EH (cell line): ENCODE measurements at places on chromosomes 4 and X.
A peak's percentile ranks its signal among the peaks of the same experiment; 100 is the strongest.

- no peak for DNase-seq
Measured at GRCh38 chr4:62275470-62275869, 1075.3 kb downstream of the ADGRL3 start.

GRCh38 chrX:57902633-57903032 lies 7.6 kb downstream of the ZXDA start:
- no peak for DNase-seq

DNA sequence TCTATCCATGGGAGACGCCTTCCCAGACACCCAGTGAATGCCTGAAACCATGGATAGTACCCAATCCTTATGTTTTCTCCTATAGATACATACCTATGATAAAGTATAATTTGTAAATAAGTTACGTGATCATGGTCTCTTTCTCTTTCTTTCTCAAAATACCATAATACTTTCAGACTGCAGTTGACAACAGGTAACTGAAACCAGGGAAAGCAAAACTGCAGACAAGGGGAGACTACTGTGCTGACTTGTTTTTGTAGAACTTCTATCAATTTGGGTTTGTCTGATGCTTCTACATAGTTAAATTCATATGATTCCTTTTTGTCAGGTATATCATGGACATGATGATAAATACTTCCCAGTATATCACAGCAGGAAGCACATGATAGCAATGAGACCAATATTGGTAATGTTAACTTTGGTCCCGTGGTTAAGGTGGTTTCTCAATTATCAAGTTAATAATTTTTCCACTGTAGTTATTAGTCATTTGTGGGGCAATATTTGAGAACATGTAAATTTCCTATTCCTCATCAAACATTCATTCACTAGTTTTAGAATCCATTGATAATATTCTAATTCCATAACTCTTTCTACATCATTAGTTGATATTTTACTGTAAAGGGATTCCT lies 298.0 kb upstream of the TET2 start:
- DNase-seq = no peak

GRCh38 chr4:6560416-6561172 lies 14.4 kb upstream of the MAN2B2 start:
- DNase-seq = peak; percentile 64

- DNase-seq = no peak
Measured at GRCh38 chr4:113636438-113636818, 125.1 kb downstream of the CAMK2D start.

DNA sequence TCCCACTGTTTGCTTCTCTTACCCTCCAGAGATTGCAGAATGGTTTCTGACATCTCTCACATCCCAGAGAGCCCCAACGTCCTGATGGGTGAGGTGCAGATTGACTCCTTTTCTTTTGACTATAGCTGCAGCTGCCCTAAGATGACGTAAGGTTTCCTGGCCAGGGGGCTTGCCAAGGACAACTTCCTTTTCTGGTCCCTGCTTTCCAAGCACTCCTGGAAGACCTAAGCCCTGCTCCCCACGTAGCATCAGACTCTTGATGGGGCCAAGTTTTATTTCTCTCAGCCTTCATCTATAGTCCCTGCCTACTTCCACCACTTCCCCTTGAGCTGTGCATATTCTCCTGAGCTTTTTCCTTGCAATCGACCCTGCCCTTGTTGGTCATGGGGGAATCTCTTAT lies 497.7 kb downstream of the IDS start:
- no peak for DNase-seq

DNA sequence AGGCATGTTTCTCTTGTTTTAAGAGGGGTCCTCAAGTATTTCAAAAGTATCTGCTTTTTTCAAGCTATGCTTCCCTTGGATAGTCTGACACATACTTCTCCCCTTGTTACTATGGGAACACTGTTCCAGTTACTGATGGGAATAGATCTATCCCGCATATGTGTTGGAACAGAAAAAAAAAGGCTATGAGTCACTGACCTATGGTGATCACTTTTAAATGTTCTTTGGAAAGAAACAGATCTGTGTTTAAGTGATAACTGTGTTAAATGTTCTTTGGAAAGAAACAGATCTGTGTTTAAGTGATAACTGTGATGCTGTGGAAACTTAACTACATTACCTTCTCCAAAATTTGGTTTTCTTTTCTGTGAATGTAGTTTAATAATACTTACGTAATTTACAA lies 303.2 kb downstream of the TEX13C start:
- no peak for DNase-seq

DNA sequence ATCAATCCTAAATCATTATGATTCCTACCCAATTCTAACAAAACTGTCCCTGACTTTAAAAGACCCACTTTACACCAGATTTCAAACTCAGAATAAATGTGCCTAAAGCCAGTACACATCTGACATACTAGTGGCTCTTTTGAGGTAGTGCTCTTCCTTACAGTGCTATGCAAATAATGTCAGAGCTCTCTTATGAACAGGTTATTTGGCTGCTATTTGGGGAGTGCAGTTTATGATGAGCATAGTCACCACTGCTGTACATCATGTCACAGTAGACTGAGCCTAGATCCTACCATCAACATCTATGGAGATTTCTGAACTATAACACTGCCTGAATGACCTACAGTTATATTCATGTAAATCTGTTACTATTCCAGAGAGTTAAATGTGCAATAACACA lies 50.4 kb upstream of the PAGE5 start:
- DNase-seq = no peak

DNA sequence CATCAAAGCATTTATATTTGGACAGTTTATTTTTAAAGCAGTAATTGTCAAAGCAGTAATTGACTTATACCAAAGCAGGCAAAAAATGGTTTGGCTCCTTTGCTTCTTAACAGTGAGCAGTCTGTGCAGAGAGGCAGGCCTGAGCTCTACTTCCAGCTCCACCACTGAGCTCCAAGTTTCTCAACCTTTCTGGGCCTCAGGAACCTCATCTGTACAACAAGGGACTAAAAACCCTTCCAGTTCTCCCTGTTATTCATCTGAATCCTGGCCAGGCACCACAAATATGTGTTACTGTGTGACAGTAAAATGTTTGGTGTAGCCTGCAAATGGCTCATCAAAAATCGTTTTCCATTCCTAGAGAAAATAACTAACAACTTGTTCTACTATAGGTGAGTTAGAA lies 88.7 kb upstream of the TTC29 start:
- DNase-seq = peak; percentile 46

DNA sequence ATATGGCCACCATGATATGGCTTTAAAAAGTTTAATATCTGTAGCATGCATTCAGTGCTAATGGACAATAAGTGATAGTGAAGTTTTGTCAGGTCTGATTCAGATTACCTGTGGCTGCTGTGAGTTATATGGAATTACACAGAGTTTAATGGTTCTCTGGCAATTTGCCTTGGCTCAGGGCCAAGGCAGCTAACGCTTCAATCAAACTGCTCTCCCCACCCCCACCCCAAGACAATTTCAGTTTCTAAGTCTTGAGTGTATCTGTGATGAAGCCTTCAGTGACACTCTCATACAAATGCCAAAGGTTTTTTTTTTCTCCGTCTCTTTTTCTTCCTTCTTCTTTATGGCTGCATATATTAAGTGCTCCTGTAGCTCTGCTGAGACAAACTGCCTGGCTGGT lies 106.6 kb downstream of the SHROOM4 start:
- no peak for DNase-seq

- peak; percentile 54 for DNase-seq
Measured at GRCh38 chrX:56726605-56727004, 2.4 kb upstream of the NBDY start.

DNA sequence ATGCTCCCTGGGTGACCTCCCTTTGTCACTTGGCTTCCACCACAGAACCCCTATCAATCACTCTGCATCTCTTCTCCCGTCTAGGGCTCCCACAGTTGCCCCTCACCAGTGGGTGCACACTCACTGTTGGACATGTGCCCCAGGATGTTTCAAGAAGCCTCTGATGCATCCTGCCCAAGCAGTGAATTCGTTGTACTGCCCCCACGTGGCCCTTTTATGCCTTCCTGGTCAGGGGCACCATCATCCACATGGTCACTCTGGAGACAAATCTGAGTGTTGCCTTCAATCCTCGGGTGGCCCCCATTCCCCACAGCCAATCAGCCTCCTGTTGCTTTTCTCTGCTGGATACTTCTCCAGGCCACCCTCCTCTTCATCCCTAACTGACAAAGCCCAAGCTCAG lies 12.2 kb downstream of the ITIH6 start:
- DNase-seq = peak; percentile 19

DNA sequence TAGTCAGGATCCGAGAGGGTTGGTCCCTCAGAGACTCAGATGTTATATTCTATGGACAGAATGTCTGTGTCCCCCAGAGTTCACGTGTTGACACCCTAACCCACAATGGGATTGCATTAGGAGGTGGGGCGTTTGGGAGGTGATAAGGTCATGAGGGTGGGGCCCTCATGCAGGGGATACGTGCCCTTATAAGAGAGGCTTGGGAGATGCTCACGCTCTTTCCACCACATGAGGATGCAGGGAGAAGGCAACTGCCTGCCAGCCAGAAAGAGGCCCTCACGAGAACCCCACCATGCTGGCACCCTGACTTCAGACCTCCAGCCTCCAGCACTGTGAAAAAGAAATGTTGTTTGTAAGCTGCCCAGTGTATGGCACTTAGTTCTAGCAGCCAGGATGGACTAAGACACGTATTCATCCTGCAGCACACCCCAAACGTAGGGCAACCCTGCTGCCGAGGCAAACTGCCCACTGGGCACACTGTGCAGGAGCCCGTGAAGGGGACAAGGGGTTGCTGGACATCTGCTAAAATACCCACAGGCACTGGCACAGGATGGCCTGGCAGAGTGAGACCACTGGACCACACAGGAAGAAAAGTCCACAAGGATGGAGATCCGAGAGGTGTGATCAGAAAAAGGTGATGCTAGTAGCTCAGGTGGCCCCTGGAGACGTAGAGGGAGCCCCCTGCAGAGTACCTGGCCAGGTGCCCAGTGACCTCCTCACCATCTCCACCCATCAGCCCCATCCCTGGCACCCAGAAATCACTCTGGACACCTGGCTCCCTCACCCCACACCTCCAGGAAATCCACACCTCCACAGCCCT lies 62.7 kb downstream of the HTRA3 start:
- no peak for DNase-seq

- DNase-seq = no peak
Measured at GRCh38 chr4:67575232-67576058, 16.9 kb downstream of the STAP1 start.

- DNase-seq = no peak
Measured at GRCh38 chr4:108118505-108118904, 50.2 kb downstream of the LEF1 start.

GRCh38 chr4:48360285-48361011 lies 19.1 kb downstream of the SLAIN2 start:
- DNase-seq = peak; percentile 88

GRCh38 chr4:146193628-146194027 lies 18.1 kb downstream of the LSM6 start:
- no peak for DNase-seq

DNA sequence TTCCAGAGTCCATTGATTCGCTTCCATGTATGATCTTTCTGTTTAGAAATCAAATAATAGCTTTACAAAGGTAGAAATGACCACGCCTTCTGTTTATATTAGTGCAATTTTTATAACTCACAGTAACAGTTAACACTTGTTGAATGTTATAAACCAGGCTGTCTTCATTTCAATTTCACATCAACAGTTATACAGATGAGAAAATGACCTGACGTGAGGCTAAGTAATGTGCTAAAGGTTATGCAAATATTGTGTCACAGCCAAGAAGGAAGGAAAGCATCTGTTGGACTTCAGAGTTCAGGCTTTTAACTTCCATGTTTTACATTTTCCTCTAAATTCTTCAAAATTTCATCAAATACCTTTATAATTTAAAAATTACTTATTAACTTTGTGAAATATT lies 13.9 kb downstream of the CASP3 start:
- DNase-seq = no peak

DNA sequence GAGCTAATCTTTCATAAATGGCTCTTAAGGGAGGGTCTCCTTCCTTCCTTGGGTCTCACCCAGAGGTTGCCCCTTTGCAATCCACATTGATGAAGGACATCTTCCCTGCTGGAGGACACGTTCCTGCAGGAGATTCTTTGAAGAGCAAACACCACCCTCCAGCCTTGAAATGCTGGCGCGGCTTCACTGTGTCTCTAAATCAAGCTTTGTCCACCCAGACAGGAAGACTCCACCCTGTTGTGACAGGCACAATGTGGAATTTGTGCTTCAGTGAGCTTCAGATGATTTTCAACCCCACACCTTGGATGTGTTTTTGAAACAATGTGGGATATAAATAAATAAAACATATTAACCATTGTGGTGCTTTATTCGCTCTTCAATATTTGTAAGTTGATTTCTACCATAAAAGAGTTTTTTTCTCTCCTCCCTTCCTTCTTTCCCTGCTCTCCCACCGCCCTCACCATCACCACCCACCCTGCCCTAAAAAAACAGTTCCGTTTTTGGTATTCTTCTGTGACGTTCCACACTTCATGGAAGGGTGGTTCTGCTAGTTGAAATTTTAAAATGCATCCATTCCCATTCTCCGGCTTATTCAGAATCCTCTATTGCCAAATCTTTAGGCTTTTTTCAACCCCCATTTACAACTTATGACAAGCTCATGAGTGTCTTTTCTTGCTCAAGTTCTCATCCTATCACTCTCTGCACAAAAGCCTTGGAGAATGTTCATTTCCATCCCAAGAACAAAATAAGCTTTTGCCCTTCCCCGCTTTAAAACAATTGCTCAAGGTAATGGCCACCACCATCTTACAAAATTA lies 264.3 kb downstream of the RAPGEF2 start:
- DNase-seq = peak; percentile 44

GRCh38 chr4:109298279-109299010 lies 4.0 kb downstream of the COL25A1 start:
- DNase-seq = no peak

- no peak for DNase-seq
Measured at GRCh38 chr4:141676087-141676670, 39.8 kb downstream of the IL15 start.

GRCh38 chr4:87649980-87650379 lies at the start of gene DMP1:
TSS of gene DMP1 (plus strand) at chr4:87650280. CDS start at chr4:87656493, 6,213 bp downstream.
- DNase-seq = no peak

DNA sequence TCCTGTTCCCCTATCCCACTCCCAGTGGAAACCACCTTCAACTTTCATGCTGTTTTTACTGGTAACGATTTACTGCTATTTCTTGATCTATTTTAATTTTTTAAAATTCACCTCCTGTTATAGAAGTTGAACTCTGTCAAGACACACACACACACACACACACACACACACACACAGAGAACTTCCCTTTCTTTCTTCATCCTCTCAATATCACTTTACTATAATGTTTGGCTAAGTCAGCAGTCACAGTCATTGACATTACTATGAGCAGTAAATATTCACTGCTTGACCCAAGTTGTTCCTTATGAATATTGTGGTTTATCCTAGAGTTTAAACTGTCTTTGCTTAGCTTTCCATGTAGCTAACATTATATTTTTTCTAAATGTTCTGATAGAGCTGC lies 24.0 kb upstream of the SGMS2 start:
- no peak for DNase-seq

DNA sequence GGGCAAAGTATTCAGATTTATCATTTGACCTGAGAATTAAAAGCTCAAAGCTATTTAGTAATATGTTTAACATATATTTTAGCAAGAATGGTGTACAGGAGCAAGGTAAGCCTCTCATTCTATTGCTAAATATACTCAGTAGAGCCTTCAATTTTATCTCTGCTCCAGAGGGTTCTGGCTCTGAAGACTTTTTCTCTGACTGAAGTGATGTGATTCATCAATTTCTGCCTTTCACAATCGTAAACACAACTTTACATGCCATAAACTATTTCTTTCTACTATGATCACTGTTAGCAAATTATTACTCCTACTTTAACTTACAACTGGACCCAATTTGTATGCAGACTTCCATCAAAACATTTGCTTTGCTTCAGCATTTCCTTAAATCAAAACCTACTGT lies 315.0 kb upstream of the NDST4 start:
- no peak for DNase-seq
